ENCODE measurements at places on chromosomes 6 and 20.
A peak's percentile ranks its signal among the peaks of the same experiment; 100 is the strongest.

- DNase-seq, result no peak
These were observed 24.5 kb upstream of the POPDC3 start for GRCh38 chr6:105204331-105204730.

DNA sequence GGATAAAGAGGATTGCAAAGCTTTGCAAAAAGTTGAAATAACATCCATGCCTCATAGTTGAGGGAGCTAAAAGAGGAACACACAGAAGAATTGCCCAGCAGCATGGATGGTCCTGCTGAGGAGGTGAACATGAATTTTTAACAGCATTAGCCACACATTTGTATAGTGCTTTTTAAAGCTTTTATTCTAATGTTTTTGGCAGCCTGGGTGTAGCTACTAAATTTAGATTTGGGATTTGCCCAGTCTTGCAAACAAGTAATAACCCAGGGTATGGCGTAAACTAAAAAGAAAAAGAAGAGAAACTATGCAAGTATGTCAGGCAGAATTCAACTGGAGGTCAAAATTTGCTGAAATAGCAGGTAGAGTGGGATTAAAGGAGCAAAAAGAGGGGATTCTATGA, 75.1 kb upstream of the PTPRK start:
- no peak for DNase-seq

DNA sequence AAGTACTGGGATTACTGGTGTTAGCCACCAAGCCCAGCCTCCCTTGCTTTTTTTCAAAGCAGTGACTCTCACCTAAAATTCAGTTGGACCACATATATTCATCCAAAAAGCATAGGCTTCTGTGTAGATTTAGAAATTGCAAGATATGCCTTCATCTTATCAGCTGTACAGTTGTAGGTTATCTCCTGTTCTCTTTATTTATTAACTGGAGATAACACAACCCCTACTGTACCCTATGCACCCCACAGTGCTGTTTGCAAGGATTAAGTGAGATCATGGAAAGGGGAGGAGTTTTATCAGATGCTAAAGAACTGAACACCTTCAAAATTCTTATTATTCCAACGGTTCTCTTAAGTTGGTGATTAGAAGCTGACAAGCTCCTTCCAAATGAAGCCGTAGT, 164.4 kb upstream of the JARID2 start:
- DNase-seq, result no peak

- no peak for DNase-seq
These were observed 24.4 kb downstream of the PREX1 start for GRCh38 chr20:48803176-48804053.

DNA sequence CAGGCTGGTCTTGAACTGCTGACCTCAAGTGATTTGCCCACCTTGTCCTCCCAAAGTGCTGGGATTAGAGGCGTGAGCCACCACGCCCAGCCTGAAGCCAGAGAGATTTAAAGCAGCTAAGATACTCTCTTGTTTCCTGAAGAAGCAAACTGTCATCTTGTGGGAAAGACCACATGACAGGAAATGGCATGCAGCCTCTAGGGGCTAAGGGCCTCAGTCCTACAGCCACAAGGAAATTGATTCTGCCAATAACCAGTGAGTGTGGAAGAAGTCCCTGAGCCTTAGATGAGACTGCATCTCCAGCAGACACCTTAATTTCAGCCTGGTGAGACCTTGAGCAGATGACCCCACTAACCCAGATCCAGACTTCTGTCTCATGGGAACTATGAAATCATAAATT, 40.9 kb downstream of the KIZ start:
- DNase-seq, result no peak

GRCh38 chr20:38222231-38222922, 38.2 kb downstream of the KIAA1755 start:
- DNase-seq, result no peak

DNA sequence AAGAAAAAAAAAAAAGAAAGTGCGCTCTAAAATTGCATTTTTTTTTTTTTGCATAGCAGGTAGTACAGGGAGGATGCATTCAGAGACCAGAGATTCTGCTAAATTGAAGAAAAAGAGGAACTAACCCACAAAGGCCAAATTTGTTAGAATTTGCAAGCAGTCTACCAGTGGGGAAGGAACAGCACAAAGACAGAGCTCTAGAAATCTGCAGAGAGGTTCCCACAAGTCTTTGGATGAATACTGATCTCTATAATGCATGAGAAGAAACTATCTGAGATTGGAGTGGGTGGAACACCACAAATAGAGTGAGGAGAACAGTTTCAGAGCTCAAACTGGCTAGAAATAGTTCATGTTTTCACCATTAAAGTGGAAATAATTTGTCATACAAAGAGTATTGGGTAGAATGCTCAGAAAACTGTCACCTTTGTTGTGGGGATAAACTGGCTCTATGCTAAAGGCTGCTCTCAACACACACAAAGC, 79.6 kb upstream of the AHI1 start:
- DNase-seq, result no peak

- no peak for DNase-seq
These were observed 262.7 kb upstream of the BMP2 start for GRCh38 chr20:6504826-6505225.

- peak; percentile 41 for DNase-seq
These were observed 26.6 kb upstream of the NPBWR2 start for GRCh38 chr20:64133951-64134407.

DNA sequence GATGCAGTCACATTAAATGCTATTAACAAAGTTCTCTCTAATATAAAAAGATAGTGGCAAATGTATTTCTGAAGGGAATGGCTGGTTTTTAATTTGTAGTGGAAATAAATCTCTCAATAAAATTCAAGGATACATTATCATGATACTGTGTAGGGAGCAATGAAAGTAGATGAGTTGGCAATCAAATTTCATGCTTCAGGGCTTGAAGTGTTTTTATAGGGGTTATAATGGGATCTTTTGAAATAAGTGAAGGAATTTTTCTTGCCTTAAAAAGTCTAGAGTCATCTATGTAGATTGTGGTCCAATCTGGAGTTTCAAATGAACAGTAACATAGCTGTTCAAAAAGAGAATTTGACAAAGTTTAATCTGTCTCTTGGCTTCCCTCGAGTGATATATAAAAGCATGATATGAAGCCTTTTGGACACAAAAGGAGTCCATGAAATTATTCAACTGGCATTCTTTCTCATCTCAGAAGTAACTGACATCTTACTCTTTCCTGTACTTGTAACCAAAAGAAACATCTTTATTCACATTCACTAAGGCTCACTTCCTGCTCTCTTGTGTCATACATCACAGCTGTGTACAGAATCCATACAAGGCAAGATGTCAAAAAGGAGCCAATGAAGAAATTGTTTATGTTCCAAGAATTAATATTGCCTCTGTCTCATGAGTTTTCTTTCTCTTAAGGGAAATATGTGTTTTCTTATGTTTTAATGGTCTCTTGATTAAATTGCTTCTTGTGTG, 591.0 kb upstream of the GJE1 start:
- DNase-seq, result no peak

GRCh38 chr6:10550764-10551163, 29.6 kb downstream of the GCNT2 start:
- DNase-seq, result no peak

GRCh38 chr6:33430991-33431879, 11.4 kb downstream of the SYNGAP1 start:
- no peak for DNase-seq

DNA sequence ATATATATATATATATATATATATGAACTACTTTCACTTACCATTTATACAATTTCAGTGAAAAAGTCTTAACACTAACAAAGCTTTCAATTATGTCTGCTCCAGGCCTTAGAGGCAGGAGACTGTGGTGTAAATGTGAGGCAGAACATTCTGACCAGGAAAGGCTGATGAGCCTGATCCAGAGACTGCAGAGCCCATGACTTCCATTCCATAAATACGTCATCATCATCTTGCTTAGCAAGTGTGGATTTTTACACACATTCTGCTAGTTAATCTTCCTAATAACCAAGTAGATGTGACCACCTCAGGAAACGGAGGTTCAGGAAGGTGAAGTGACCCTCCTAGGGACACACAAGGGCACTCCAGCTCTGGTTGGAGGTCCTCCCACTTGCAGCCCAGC, 14.9 kb downstream of the TRERF1 start:
- no peak for DNase-seq

DNA sequence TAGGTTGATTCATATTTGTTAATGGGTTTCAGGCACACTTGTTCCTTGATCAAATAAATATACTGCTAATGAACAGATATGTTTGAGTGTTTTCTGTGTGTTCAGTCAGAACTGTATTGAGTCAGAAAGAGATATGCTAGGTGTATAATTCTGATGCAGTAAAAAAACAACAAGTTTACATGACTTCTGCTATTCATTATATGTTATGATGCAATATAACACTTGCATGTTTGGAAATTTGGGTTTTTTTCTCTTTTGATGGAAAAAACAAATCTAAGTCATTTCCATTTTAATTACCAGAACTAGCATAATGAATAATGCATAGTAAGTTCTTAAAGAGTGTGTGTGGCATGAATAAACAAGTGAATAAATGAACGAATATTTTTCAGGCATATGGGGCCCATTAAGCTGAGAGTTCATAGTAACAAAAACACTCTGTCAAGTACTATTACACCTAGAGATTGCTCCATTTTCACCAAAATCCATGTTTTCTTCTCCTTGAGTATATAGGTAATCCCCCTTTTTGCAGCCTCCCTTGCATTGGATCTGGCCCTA, 208.3 kb upstream of the NT5E start:
- no peak for DNase-seq

- no peak for DNase-seq
These were observed 295.6 kb downstream of the ZFAND3 start for GRCh38 chr6:38114976-38115625.

GRCh38 chr6:31483392-31483791, 14.6 kb upstream of the MICB start:
- DNase-seq, result no peak

GRCh38 chr6:84061174-84061573, 27.6 kb downstream of the MRAP2 start:
- no peak for DNase-seq

DNA sequence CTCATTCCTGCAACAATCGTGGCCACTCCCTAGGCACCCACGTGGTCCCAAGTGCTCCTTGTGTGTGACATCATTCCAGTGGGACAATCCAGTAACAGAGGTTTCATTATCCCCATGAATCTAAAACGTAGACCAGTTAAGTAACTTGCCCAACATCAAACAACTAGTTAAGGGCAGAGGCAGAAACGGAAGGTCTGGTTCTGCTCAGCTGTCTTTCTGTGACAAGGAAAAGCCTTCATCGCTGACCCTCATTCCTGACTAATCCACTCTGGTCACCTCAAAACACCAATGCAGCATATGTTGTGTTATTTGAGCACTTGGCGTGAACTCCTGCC, 261.4 kb upstream of the JARID2 start:
- DNase-seq, result peak; percentile 52

- no peak for DNase-seq
These were observed 5.3 kb upstream of the BPIFB1 start for GRCh38 chr20:33277471-33278441.

- no peak for DNase-seq
These were observed 4.2 kb downstream of the IL17A start for GRCh38 chr6:52190409-52190808.

- no peak for DNase-seq
These were observed 284.4 kb upstream of the RNF24 start for GRCh38 chr20:4299773-4300172.

GRCh38 chr6:135464634-135465033, 32.9 kb downstream of the AHI1 start:
- DNase-seq, result no peak

DNA sequence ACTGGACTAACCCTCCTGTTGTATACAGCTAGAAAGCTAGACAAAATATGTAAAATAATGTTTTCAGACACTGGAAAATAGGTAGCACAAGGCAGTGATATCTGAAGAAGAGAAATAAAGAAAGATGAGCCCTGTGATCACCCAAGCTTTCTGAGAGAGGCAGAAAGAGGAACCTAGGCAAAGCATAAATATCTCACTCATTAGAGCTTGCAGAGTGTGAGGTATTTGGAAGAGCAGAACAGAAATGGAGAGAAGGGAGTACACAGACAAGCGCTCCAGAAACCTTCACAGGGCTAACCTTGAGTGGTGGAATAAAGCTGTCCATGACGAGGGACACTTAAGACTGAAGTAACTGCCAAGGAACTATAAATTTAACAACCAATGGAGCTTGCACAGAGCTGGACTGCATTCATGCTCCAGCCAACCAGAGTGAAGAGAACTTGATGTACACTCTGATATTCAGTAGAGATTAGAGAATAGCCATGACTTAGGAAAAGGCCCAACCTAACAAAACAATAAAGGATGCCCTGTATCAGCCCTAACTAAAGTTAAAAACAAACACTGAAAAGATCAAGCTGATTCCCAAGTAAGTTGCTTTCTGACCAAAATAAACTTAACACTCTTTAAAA, 280.9 kb upstream of the STXBP5 start:
- DNase-seq, result no peak

GRCh38 chr6:11535801-11536230, 1.7 kb upstream of the TMEM170B start:
- DNase-seq, result no peak

GRCh38 chr6:81938991-81939732, 186.7 kb upstream of the TENT5A start:
- no peak for DNase-seq

DNA sequence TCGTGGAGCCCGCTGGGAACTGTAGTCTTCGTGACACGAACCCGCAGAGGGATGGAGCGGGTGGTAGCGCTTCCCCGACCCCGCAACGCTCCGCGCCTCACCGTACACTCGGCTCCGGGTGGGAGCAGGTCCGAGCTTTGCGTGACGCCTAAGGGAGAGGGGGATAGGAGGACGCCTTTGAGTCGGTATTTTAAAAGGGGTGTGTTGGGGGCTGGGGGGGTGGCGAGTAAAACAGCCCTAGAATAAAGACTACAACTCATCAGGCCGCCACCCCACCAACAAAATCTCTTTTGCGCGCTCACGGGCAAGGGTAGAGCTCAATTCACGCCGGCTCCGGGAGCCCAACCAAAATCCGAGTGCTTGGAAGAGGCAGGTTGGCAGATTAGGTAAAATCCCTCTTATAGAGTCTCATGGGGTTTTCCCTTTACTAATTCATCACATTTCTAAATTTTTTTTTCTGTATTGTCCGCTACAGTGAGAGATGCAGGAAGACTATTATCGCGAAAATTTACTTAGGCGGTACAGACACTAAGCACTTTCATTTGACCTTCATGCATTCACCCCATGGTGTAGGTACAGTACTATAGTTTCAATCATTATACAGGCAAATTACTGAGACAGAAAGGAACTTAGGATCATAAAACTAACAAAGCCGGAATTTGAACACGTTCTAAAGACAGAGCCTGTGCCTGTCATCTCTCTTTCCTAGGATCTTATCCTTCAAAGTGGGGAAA, 706 bp upstream of the SNX14 start:
- DNase-seq, result no peak

- no peak for DNase-seq
These were observed 35.3 kb downstream of the SAMHD1 start for GRCh38 chr20:36916199-36916598.

DNA sequence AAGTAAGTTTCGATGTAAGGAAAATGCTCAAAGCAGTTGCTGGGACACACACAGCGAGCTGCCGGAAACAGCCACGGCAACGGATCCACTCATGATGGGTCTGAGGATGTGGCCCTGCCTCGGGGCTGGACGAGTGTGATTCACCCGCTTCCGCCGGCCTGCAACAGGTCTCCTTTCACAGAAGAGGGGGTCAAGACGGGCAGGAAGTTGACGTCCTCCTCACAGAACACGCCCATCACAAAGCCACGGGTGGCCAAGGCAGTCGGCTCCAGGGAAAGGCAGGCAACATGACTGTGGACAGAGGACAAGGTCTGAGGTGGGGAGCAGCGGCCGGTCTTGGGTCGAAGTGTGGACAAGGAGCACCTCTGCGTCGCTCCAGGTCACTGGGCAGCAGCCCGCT, 29.9 kb upstream of the SMOC2 start:
- DNase-seq, result no peak

GRCh38 chr6:157520117-157520406, 139.1 kb downstream of the ZDHHC14 start:
- DNase-seq, result no peak
